Iris pigment epithelial cell (primary cell): ENCODE measurements at places on chromosomes 16 and 17.
A peak's percentile ranks its signal among the peaks of the same experiment; 100 is the strongest.

GRCh38 chr16:70161350-70161749, 12.2 kb upstream of the CLEC18C start:
- no peak for DNase-seq

GRCh38 chr16:79613009-79613408, 12.5 kb upstream of the MAF start:
- no peak for DNase-seq

DNA sequence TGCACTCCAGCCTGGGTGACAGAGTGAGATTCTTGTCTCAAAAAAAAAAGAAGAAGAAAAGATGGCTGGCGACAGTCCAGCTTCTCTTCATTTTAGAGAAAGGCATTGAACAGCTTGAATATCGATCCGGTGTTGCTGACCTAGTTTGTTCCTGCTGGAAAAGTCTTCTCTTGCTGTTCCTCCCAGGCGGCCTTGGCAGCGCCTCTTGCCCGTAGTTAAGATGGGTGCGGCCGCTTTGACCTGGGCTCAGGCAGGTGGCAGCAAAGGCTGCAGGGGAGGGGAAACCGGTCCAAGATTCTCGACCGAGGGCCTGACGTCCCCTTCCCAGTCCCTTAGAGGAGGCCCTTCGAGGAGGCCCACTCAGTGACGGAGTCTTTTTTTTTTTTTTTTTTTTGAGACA, 3.8 kb upstream of the ZNF764 start:
- no peak for DNase-seq

GRCh38 chr17:65102788-65103187, 34.4 kb upstream of the RGS9 start:
- peak; percentile 22 for DNase-seq

DNA sequence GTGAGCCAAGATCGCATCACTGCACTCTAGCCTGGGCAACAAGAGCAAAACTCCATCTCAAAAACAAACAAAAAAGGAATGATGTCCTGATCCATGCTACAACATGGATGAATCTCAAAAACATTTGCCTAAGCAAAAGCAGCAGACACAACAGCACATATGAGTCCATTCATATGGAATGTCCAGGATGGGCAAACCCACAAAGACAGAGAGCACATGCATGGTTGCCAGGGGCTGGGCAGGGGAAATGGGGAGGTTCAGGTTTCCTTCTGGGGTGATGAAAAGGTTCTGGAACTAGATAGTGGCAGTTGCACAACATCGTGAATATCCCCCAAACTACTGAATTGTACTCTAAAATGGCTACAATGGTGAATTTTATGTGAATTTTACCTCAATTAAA, 35.3 kb upstream of the RAI1 start:
- peak; percentile 40 for DNase-seq

- no peak for DNase-seq
These were observed 44.7 kb downstream of the CPNE2 start for GRCh38 chr16:57137043-57137442.

- DNase-seq = no peak
These were observed 29.6 kb upstream of the ASGR2 start for GRCh38 chr17:7144213-7144612.

GRCh38 chr17:81440511-81441244, 45.4 kb downstream of the BAHCC1 start:
- DNase-seq = no peak

DNA sequence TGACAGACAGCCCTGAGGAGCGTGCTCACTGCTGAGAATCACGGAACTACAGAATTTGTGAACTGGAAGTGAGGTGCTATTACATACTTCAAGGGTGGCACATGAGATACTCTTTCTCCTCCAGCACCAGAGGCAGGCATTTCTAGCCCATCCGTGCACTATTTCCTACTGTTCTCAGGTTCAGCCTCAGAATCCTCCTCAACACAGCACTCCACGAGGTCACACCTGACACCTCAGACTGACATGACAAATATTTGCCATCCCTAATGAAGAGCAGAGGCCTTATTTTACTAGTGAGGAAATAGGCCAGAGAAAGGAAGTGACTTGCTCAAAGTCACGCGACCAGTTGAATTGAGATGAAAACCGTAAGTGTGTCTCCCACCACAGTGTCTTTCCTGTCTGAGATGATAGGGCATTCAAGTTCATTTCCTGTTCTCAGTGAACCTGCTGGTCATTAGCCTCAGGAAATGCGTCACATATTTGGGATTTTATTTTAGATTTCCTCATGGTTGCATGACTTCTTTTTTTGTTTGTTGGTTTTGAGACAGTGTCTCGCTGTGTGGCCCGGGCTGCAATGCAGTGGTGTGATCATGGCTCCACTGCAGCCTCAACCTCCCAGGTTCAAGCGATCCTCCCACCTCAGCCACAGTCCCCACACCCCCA, 23.6 kb downstream of the SEZ6 start:
- peak; percentile 75 for DNase-seq

DNA sequence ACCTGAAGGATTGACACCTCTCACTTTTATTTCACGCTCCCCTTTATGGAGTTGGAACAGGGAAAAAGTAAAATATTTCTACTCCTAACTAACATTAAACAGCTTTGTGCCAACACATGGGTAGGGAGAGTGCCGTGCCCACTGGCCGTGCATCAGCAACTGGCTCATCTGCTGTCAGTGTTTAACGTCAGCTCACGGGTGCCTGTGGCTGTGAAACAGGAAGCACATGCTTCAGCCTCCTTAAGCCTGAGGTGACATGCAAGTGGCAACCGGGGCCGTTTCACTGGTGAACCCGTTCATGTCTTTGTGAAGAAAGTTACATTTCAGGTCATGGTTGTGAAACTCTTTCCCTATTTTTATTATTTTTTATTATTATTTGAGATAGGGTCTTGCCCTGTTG, 3.2 kb downstream of the SPG7 start:
- no peak for DNase-seq

- no peak for DNase-seq
These were observed 95.6 kb downstream of the PRKCA start for GRCh38 chr17:66398059-66398458.

GRCh38 chr17:40203131-40203530, 16.0 kb upstream of the WIPF2 start:
- no peak for DNase-seq

DNA sequence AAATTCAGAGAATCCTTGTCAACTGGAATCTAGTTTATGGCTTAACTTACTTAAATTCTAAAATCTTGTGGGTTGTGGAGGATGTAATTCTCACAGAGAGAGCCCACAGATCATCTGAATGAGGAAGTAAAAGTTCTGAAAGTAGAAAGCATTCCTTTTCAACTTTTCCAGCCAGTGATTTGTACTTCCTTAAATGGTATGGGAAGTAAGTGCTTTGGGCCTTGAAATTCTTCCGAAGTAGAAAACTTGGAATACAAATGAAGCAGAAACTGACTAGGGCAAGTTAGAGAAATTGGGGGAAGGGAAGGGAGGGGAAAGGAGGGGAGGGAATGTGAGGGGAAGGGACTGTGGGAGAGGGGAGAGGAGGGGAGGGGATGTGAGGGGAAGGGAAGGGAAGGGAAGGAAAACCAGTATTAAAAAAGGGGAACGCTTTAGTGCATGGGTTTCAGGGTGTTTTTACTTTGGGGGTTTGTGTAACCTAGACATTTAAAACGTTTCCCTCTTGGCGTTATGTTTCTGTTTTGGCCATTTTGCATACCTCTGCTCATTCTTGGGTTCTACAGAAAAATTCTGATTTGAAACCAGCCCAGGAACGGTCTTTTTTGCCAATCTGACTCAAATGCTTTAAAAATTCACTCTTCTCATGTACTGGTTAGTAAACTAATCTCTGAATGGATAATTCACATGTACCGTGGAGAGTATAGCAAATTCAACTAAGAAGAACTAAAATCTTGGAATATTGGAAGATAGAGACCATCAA, 15.5 kb upstream of the SNTB2 start:
- DNase-seq = peak; percentile 41

GRCh38 chr17:32264823-32265191, 825 bp upstream of the RHBDL3 start:
- DNase-seq = no peak

GRCh38 chr17:36743130-36743529, 141.7 kb downstream of the MRM1 start:
- DNase-seq = no peak

DNA sequence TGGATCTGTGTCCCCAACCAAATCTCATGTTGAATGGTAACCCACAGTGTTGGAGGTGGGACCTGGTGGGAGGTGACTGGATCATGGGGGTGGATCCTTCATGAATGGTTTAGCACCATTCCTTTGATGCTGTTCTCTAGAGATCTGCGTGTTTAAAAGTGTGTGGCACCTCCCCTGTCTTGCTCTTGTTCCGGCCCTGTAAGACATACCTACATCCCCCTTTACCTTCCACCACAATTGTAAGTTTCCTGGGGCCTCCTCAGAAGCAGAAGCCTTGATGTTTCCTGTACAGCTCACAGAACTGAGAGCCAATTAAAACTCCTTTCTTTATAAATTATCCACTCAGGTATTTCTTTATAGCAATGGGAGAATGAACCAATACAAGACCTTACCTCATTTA, 257.7 kb downstream of the XYLT1 start:
- no peak for DNase-seq

DNA sequence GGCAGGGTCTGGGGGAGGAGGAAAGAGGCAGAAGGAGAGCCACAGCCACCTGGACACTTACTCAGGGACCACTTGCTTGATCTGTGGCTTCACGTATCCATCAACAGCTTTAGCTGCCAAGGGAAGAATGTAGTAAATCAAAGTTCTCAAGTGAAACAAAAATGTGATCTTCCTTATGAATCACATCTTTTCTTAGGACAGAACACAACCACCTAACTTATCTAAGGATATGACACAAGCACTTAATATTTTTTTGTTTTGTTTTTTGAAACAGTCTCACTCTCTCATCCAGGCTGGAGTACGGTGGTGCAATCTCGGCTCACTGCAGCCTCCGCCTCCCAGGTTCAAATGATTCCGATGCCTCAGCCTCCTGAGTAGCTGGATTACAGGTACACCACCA, 8.4 kb upstream of the GHDC start:
- peak; percentile 72 for DNase-seq

DNA sequence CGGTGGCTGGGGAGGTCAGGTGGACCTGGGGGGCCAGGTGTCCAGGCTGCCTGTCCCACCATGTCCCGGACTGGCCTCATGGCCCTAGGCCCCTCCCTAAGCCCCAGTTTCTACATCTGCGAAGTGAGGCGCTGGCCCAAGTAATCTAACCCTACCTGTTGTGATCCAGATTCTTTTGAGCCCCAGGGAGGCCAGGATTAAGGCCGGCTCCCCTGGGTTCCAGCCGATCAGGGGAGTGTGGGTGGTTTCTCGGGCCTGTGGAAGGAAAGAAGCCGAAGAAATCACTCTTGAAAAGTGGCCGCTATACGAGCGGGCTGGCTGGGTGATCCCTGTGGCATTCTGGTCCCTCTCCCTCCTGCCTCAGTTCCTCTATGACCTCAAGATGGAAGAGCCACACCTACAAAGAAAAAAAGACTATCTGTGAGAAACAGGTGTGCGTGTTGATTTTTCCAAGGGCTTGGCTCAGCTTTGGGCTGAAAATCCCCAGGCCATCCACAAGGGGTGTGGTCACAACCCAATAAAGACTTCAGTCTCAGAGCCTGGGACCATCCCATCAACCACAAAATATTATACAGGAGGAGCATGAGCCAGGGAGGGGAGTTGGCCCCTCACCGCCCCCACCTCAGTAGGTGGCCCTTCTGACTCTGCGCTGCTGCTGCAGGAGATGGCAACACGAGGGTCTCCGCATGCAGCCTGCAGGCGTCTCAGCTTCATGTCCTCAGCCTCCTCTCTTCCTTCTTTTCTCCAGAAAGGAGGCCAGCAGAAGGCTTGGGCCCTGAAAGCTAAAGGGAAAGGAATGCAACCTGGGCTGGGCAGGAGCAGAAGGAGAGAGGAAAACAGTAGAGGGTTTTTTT, 20.3 kb downstream of the GPR142 start:
- no peak for DNase-seq

DNA sequence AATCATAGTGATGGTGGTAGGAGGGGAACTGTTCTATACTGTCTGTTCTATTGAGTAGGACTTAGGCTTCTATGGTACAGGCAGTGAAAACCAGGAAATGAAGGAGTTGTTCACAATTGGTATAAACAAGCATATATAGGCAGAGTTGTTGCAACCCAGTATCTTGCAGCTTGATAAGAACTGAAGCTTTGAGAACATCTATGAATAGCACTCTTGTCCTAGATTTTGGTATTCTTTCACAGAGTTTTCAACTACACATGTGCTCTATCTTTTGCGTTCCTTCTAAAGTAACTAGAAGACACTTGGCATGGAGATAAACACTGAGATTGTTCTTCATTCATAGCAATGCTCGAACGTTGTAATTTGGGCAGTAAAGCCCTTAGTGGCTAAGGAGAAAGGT, 91.8 kb downstream of the KCNJ2 start:
- no peak for DNase-seq

- DNase-seq = peak; percentile 82
These were observed 7.5 kb upstream of the SNTB2 start for GRCh38 chr16:69179328-69180010.

GRCh38 chr17:76737676-76738467, at the start of gene MFSD11:
MFSD11 (plus strand) TSS chr17:76738119; CDS start chr17:76738353, 234 bp downstream.
- DNase-seq = peak; percentile 96

DNA sequence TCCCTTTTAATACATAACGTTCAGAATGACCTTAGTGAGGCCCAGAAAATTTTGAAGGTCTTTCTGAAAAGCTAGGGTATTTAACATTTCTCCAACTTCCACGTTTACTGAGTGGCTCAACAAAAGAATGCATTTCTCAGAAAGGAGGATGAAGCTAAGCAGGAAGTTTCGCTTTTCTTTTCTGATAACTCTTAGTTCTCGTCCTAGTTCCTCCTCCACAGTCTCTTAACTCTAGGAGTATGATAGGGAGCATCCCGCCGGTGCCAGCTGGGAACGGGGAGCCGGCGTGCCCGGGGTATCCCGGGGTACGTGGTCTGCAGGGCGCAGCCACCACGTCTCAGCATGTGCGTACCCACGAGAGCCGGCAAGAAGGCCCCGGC, 363 bp downstream of the KARS1 start:
- no peak for DNase-seq

- peak; percentile 69 for DNase-seq
These were observed 132.0 kb downstream of the COPRS start for GRCh38 chr17:31726980-31727427.

DNA sequence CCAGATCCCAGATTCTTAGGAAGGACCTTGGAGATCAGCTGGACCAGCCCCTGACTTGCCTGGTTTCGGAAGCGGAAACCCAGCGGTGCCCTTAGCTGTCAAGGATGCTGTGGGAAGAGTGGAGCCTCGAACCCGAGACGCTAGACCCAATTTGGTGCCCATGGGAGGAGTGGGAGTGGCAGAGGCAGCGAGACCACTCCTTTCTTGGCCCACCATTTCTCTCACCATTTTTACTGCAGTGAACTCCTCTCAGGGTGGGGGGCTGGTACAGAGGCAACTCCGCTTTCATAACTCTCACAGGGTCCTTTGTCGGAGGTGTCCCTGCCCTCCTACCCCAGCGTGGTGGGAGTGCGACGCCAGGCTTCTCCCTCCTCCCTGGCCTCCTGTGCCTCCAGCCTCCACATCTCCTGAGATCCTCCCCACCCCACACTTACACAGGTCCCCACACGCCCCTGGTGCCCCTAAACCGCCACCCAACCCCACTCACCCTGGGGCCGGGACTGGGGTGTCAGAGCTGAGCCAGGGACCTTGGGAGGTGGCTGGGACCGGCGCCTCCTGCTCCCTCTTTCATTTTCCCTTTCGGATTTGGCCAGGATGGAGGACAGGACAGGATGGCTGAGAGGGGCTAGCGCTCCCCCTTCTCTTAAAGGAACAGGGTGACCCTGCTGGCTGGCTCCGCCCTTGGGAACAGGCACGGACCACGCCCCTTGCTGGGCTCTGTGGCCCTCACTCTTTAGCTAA, at the start of gene GJD3:
GJD3 (minus strand) TSS at position 617 of the 741 bp plus-strand sequence. CDS start 922 bp downstream, outside the sequence.
- no peak for DNase-seq
